ENCODE measurements at places on chromosomes 11 and 22.

GRCh38 chr22:32080904-32081303 lies 37.8 kb downstream of the SLC5A1 start:
- DNase-seq, result peak; percentile 35

GRCh38 chr11:71379701-71380100 lies 68.5 kb downstream of the DHCR7 start:
- no peak for DNase-seq

- no peak for DNase-seq
Observed at GRCh38 chr11:115302946-115303703, 201.1 kb downstream of the CADM1 start.

GRCh38 chr22:27993201-27993635 lies 74.2 kb upstream of the PITPNB start:
- no peak for DNase-seq

DNA sequence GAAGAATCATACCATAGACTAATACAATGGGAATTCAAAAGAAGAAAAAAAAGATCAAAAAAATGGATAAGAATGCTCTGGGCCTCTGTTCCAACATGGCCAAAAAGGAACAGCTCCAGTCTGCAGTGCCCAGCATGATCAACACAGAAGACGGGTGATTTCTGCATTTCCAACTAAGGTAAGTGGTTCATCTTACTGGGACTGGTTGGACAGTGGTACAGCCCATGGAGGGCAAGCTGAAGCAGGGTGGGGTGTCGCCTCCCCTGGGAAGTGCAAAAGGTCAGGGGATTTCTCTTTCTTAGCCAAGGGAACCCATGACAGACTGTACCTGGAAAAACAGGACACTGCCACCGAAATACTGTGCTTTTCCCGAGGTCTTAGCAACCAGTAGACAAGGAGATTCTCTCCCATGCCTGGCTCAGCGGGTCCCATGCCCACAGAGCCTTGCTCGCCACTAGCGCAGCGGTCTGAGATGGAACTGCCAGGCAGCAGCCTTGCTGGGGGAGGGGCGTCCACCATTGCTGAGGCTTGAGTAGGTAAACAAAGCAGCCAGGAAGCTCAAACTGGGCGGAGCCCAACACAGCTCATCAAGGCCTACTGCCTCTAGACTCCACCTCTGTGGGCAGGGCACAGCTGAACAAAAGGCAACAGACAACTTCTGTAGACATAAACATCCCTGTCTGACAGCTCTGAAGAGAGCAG lies 428.4 kb downstream of the MN1 start:
- no peak for DNase-seq

DNA sequence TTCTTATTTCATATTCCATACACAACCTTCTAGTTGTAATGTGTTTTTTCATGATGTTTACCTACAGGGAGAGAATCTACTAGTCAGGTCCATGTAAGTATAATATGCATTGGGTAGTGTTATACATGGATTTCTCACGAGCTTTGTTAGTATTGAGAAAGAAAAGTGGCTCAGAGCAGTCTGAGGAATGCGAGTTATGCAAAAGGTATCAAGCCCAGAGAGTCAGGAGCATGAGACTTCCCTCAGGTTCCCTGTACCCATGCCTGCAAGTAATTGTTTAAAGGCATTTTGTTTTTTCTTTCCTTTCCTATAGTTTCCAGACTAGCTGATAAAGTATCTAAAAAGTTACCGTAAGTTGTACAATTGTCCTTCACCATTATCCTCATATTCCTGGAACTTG lies 66.1 kb downstream of the STK33 start:
- no peak for DNase-seq

DNA sequence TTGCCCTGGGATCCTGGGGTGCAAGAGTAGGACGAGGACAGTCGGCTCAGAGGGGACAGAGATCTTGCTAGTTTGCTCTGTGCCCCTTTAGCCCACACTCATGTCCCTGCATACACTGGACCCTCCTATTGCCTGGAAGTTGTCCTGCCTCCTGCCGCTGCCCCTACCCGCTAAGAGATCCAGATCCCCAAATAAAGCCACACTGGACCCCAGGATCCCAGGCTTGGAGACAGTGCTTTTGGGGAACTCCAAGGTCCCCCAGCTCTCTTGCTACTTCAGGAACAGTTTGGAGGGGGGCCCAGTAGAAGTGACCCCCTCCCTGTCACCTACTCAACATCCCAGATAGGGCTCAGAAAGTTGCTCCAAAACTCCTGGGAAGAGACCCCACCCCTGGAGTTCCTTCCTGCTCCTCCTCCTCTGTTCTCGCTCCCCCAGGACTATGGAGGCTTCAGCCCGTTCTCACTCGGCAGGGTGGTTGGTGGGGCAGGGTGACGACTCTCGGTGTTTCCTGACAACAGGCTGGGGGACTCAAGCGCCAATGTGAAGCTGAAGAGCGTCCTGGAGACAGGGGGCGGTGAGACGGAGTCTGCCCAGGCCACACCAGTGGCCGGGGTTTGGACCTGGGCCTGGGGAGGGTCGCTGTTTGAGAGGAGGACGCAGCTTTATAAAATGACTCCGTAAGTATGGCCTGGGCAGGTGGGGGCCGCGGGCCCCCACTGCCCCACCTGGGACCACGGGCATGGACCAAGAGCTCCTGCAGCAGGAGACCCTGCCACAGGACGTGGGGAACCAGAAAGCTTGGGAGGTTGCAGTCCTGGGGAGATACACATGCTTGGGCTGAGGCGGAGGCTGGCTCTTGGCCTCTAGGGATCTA lies 19.2 kb upstream of the TUB start:
- no peak for DNase-seq

DNA sequence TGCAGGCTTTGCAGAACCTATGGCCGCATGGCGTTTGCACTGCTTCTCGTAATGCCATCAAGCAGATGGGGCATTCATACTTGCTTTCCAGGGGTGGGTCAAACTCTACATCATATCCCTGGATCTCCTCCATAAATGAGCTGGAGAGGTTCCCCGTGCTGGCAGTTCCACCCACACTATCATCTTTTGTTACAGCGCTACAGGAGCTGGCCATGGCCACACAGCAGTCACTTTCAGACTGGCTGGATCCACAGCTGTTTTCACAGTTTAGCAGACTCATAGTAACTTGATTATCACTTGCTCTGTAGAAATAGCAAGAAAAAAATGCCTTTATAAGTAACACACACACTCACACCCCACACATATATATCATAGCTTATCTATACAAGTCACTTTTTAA lies 8.8 kb downstream of the TRAF6 start:
- DNase-seq, result no peak

- DNase-seq, result peak; percentile 52
Observed at GRCh38 chr11:2369896-2370295, 7.2 kb upstream of the CD81 start.

DNA sequence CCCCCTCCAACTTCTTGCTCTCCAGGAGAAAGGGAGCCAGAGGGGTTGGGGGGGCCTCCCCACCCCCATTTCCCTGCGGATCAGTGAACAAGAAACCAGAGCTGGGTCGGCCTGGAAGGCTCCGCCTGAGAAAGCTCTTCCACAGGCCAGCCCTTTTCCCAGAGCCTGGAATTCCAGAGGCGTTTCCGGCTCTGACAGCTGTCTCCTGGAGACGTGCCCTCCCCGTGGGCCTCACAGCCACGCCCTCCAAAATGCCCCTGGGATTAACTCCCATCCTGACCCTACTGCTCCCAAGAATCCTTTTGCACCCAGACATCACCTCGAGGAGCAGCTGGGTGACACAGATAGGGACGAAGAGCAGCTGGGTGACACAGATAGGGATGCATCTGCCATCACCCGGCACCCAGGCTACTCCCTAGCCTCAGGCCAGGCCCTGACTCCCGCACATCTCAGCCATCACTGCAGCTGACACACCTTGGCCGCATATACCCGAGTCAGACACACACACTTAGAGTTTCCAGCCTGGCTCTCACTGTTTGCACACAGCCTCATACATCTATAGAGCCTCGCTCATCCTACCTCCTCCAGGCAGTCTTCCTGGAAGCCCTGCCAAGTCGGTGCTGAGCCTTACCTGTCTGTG lies 7.6 kb upstream of the CDC42EP1 start:
- no peak for DNase-seq

GRCh38 chr22:43128928-43129424 lies 14.2 kb downstream of the MCAT start:
- DNase-seq, result peak; percentile 53

DNA sequence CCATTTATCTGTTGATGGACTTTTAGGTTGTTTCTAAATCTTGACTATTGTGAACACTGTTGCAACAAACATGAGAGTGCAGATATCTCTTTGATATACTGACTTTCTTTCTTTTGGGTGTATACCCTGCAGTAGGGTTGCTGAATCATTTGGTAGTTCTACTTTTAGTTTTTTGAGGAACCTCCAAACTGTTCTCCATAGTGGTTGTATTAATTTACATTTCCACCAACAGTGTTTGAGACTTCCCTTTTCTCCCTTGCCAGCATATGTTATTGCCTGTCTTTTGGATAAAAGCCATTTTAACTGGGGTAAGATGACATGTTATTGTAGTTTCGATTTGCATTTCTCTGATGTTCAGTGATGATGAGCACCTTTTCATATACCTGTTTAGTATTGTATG lies 330.0 kb downstream of the DDX10 start:
- DNase-seq, result peak; percentile 94

GRCh38 chr22:28402539-28402938 lies 277.1 kb downstream of the TTC28 start:
- DNase-seq, result no peak

DNA sequence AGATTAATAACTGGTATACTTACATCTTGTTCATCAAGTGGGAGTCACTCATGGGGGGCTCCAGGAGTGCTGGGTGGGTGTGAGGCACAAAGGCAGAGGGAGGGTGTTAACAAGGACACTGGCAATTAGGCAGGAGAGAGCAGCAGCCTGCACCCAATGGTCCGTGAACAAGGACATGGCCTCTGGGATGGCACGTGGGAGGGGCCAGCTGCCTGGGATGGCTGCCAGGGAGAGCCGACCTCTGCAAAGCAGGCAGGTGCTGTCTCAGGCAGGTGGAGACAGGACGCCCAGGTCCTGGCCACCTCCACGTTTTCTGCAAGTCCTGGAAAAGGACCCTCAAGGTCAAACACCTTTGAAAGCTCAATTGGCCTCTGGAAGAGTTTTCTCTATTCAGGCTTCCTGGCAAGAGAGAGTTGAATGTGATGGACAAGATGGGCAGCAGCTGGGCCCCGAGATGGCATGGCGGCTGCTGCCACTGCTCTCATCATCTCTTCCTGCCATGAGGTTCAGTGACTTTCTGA lies 257.1 kb downstream of the BUD13 start:
- DNase-seq, result no peak

- DNase-seq, result peak; percentile 66
Observed at GRCh38 chr11:62552485-62553079, 6.0 kb upstream of the AHNAK start.

GRCh38 chr22:46961591-46962295 lies 199.3 kb downstream of the TBC1D22A start:
- DNase-seq, result no peak

- no peak for DNase-seq
Observed at GRCh38 chr11:13947379-13947778, 15.1 kb upstream of the SPON1 start.

GRCh38 chr22:29308791-29309262 lies 2.4 kb downstream of the GAS2L1 start:
- DNase-seq, result no peak

- DNase-seq, result no peak
Observed at GRCh38 chr11:126348806-126349582, 6.5 kb upstream of the ST3GAL4 start.

Measured in MV-4-11 (cell line).